Bone marrow (tissue), 2 donors: ENCODE measurements at places on chromosomes 13 and 19.

DNA sequence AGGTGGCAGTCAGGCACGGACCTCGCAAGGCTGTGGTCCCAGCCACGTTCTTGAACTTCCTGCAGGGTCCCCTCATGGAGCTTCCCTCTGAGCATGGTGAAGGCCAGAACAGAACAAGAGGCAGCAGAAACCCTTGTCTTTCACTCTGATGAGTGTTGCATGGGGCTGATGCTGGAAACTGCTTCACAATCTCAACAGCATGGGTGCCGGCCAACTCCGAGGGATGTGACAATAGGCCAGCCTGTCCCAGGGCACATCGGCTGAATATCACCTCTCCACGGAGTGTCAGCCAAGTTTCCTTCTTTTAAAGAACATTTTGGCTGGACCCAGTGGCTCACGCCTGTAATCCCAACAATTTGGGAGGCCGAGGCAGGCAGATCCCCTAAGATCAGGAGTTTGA lies 173.9 kb downstream of the FOXO1 start:
- no peak for DNase-seq

DNA sequence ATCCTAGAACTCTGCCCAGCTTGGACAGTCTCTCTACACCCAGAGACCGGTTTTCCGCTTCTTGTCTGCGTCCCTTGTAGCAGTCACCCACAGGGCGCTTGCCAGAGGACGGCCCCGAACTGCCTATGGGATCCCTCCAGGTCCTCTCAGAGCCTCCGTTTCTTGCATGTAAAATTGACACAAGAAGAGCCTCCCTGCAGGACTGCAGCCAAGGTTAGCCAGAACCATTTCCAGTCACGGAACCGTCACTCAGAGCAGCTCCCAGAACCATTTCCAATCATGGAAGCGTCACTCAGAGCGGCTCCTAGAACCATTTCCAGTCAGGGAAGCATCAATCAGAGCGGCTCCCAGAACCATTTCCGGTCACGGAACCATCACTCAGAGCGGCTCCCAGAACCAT lies 65.5 kb downstream of the ATP11A start:
- no peak for DNase-seq

GRCh38 chr13:45180713-45181601 lies 19.9 kb downstream of the KCTD4 start:
- DNase-seq, result no peak

DNA sequence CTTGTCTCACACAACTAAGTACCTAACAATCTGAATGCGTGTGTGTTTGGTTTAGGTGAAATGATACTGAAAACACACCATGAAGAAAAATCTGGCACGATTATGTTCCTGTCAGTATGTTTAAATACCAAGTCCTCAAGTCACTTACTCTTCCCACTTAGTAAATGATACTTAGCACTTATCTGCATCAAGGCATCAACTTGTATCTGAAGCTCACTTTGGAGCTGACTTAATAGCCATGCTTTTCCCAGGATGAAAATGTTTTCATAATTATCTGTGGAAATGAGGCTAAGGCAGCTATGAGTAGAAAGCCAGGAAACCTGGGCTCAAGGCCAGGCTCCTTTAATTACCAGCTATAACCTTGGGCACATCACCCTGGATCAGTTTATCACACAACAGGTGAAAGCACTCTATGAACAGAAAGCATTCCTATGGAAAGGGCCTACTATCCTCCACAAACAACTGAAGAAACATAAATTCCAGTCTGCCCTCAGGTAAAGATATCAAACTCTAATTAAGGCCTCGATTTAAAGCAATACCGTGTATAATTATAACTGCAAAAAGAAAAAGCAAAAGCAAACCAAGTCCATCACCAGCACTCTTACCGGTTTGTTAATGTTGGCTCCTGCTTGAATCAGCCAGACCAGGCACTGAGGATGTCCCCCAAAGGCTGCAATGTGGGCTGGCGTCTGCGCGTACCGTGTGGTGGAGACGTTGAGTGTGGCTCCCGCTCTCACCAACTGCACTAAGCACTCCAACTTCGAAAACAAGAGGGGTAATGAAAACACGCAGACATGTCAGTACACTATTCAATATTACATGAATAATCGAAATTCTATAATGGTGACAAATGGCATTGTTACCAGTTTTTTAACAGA lies 4.6 kb downstream of the ANKRD10 start:
- DNase-seq, result no peak

DNA sequence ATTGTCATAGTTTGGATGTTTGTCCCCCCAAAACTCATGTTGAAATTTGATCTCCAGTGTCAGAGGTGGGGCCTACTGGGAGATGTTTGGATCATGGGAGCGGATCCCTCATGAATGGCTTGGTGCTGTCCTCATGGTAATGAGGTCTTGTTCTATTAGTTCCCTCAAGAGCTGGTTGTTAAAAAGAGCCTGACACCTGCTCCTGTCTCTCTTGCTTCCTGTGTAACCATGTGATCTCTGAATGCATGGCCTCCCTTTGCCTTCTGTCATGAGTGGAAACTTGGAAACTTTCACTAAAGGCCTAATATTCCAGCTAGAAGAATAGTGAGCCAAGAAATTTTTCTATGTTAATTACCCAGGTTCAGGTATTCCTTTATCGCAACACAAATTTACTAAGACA lies 311.4 kb upstream of the ATXN8OS start:
- no peak for DNase-seq

- DNase-seq, result no peak
These were observed 431.7 kb downstream of the KLF12 start for GRCh38 chr13:73702419-73703071.
